ENCODE measurements at places on chromosomes 13 and 19. TPM values are rescaled to one million over a fixed set of nuclear protein-coding genes. Genes with fewer than 3 reads are reported as not detected.

The OVOL3 gene
- not detected for total RNA-seq

The CLEC17A gene
- not detected for total RNA-seq

The HAUS8 gene
- 2.2 TPM for total RNA-seq

The CGB5 gene
- not detected for total RNA-seq

The GPR183 gene
- 24.5 TPM for total RNA-seq

GRCh38 chr19:38213469-38213868, 10.6 kb downstream of the DPF1 start:
- no peak overlapping the region for H3K27ac ChIP-seq
- no peaks in the 10 kb centered on the region for H3K36me3 ChIP-seq
- H3K27me3 ChIP-seq = peaks cover 5% of the 10 kb centered on the region
- H3K4me3 ChIP-seq = no peak overlapping the region

GRCh38 chr19:41223431-41224234, 4.6 kb downstream of the AXL start:
- H3K27ac ChIP-seq = peak overlapping the region; percentile 95
- DNase-seq = peak; percentile 53
- H3K4me3 ChIP-seq = peak overlapping the region; percentile 5
- peaks cover 73% of the 10 kb centered on the region for H3K4me1 ChIP-seq

- no peak for DNase-seq
- no peaks in the 10 kb centered on the region for H3K27me3 ChIP-seq
- H3K27ac ChIP-seq = no peak overlapping the region
- H3K4me3 ChIP-seq = no peak overlapping the region
- no peaks in the 10 kb centered on the region for H3K36me3 ChIP-seq
- H3K4me1 ChIP-seq = peaks cover 12% of the 10 kb centered on the region
Observed at GRCh38 chr13:48220592-48220980, 12.4 kb upstream of the ITM2B start.

DNA sequence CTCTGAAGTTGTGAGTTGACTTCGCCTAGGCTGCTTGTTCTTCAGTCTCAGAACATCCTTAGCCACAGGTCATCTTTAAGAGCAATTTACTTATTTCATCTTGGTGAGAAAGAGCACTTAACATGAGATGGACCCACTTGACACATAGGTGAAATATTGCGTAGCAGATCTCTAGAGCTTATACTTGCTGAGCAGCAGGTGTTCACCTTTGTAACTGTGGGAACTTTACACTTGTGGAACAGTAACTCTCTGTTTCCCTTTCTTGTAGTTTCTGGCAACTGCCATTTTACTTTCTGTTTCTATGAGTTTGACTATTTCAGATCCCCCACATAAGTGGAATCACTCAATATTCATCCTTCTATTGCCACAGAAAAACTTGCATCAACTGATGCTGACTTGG, 95.7 kb downstream of the SLC10A2 start:
- no peaks in the 10 kb centered on the region for H3K36me3 ChIP-seq
- H3K27ac ChIP-seq = no peak overlapping the region
- H3K27me3 ChIP-seq = no peaks in the 10 kb centered on the region
- no peaks in the 10 kb centered on the region for H3K4me1 ChIP-seq

GRCh38 chr19:5627395-5627904, 4.6 kb downstream of the SAFB start:
- H3K27ac ChIP-seq = peak overlapping the region; percentile 34
- no peaks in the 10 kb centered on the region for H3K27me3 ChIP-seq
- no peak overlapping the region for H3K4me3 ChIP-seq

DNA sequence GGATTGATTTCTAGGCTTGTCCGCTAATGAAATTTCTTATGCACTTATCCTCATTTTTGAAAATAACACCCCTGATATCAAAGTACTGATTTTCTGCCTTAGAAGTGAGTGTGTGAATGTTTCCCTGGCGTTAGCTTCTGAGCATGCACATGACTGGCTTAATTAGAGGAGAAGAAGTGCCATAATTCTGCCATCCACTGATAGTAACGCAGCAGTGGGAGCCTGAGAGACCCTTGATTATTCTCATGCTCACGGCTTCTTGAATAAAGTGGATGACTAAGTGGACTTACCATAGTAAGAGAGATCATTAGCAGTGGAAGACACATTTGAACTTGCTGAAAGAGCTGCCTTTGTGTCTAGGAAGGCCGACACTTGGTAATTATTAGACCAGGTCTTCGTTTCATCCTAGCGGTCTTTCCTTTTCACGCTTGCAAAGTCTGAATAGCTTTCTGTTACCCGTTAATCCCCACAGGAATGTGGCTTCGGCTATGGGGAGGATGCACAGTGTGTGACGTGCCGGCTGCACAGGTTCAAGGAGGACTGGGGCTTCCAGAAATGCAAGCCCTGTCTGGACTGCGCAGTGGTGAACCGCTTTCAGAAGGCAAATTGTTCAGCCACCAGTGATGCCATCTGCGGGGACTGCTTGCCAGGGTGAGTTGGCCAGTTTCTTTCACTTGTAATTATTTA, 45.3 kb downstream of the TNFRSF19 start:
- H3K27ac ChIP-seq = no peak overlapping the region
- peaks cover 9% of the 10 kb centered on the region for H3K4me1 ChIP-seq
- DNase-seq = no peak
- no peaks in the 10 kb centered on the region for H3K27me3 ChIP-seq
- H3K4me3 ChIP-seq = no peak overlapping the region

All from thoracic aorta (tissue), 2 donors.